ENCODE measurements at places on chromosomes 12 and 14.

DNA sequence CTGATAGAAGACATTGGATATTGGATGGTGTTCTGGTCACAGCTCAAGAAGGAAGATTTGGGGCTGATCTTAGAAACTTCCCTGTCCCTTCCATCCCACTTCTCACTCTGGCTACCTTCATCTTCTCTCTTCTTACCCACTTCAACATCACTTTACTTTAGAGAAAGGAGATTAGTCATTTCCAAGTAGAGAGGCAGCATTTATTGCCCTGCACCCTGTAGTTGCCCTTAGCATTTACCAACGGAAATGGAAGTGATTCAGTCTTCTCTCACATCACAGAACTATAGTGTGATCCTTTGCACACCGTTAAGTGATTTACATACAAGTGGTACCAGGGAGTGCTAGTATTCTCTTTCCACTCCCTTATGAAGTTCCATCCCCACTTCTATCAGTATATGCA is 52.4 kb downstream of the PHLDA1 start:
- no peak for DNase-seq

DNA sequence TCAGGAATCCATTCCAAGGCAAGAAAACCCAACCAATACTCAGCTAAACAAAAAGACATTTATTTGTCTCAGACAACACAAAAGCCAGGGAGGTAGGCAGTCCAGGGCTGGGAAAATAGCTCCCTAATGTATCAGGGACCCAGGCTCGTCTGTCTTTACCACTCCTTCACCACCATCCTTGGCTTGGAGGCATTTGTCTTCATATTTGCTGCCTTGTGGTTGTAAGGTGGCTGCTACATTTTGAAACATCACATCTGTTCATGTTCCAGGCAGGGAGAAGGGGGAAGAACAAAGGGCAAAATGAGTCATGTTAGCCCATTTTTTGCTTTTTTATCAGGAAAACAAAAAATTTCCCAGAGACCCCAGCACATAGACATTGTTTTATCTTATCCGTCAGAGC is 44.8 kb upstream of the PCED1B start:
- DNase-seq, result no peak

- DNase-seq, result no peak
Observed at GRCh38 chr14:60575008-60575407, 66.1 kb downstream of the SIX6 start.

DNA sequence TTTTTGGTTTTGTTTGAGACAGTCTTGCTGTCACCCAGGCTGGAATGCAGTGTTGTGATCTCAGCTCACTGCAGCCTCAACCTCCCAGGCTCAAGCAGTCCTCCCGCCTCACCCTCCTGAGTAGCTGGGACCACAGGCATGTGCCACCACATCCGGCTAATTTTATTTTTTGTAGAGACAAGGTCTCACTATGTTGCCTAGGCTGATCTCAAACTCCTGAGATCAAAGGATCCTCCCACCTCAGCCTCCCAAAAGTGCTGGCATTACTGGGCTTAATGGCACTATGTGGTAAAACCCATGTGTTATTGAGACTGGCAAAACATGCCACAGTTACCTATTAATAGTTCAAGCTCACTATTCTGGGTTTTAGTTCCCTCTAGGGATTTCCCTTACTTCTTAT is 51.2 kb upstream of the KCNH3 start:
- DNase-seq, result no peak

DNA sequence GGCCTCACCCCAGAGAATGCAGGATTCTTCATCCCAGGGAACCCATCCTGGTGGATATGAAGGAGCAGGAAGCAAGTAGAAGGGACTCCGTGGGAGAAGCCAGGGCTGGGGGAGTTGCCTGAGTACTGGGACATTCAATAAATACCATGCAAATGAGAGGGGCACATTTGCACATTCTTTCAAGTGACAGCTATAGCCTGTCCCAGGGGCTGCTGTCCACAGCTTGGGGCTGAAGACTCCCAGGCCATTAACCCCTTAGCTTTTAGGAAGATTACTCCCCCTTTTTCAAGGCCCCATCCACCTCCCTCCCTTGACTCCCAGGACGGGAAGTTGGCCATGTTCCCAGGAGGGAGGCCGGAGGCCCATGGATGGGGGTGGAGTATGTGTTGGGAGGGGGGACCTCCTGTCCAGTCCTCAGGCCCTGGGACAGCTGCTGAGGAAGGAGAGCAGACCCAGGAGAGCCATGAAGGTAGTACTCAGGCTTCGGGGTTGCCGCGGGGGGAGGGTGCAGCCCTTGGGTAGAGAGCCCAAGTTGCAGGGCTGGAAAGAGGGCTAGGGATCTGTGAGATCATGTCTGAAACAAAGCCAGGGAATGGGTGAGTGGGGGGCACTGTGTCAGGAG is 974 bp upstream of the TNS2 start:
- no peak for DNase-seq

DNA sequence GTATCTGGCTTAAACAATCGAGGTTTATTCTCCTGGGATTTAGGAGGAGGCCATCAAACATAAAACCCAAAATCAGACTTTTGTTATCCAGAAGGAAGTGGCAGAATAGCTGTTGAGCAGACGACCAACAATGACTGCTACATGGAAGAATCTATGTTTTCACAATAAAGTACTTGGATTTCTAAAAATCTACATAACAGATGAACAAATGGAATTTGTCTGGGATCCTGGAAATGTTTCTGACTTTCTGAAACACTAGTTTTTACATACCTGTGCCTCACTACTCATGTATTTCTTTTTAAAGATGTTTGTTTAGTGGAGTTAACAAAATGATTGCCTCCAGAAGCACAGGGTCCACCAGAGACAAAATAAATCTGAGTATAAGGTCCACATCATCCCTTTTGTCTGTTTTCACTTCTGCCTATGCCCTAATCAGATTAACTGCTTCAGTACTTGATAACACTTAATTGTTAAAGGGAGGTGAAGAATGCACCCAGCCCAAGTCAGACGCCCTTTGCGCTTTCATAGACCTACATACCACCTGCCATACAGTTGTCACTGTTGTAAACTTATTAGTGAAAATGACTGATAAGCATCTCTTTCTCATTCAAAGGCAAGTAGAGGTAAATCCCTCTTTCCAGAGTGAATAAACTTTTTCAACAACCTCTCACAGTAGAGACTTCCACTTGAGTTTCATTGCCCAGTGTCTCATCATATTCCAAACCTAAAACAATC is 164.6 kb downstream of the EGLN3 start:
- no peak for DNase-seq

- DNase-seq, result peak; percentile 58
Observed at GRCh38 chr12:94193168-94193567, 44.8 kb downstream of the PLXNC1 start.

All from KBM-7 (cell line).